ENCODE measurements at places on chromosomes 13 and 19.

- DNase-seq: no peak
Measured at GRCh38 chr13:113814435-113814821, 49.4 kb downstream of the GAS6 start.

DNA sequence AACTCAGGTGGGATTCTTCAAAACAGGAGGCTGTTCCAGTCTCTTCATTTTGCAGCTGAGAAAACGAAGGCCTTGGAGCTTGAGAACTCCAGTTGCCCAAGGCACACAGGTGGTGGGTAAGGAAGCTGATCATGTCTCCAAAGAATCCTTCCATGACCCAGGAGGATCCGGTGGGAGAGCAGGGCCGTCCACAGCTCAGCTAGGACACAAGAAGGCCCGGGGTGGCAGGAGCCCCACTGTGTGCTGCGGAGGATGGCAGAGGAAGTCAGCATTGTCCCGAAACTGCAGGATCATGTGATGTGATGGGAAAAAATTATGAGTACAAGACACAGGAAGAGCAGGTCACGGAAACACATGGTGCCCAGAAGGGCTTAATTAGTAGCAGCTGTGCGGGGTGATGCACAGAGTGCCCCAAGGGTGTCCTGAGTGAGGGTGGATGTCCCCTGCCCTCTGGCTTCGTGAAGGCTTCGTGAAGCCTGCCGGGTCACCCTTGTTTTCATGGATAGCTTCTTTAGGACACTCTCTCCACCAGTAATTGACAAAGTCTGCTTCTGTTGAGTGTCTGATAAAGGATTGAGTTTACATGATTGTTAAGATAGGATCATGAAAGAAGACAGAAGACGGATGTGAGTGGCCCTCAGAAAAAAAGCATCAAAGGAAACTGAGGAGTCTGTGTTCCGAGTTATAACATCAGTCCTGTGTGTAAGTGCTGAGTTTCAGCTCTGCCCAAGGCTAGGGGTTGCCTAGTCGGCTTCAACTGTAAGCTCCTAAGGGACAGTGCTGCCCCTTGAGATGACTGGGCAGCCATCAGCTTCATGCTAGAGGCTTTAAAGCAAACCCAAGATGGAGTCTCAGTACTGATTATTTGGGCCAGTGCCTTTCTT lies 33.8 kb upstream of the SACS start:
- no peak for DNase-seq

GRCh38 chr19:8041531-8041931 lies 11.0 kb upstream of the CCL25 start:
- no peak for DNase-seq

GRCh38 chr13:108322206-108322824 lies 52.8 kb downstream of the TNFSF13B start:
- peak; percentile 78 for DNase-seq

DNA sequence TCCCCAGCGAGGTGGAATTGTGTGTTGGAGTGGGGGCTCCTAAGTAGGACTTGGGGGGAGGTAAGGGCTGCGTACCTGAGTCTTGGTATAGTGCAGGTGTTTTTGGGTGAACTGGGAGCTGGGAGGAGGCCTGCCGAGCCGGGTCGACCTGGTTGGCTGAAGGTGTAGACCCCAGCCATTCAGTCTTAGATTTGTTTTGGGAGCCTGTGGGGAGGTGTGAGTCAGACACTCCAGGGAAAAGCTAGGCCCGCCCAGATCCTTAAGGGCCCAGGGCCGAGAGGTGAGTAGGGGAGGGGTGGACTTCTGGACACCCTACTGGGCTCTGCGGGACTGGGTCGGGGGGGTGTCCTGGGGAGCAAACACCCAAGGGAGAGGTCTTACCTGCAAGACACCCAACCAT lies 935 bp downstream of the CRB3 start:
- DNase-seq: no peak

DNA sequence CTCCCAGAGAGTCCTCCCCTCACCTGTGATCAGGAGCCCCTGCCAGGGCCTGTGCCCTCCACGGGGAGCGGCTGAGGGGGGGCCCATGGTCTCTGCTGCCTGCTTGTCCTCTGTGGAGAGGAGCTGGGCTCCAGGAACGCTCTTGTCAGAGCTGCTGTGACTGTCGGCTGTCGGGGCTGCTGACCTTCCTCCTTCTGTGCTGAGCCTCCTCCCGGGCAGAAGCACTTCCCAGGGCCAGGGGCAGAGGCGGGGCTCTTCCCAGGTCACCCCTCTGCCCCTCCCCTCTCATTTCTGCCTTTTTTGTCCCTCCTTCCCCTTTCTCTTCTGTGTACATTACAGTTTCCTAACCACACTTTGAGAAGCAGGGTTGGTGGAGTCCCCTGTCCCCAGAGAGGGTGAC lies at the start of gene CEACAM4:
Gene CEACAM4, minus strand, starts transcription at position 198 of the 400 bp plus-strand sequence. Its CDS starts 111 bp downstream, at position 87.
- DNase-seq: no peak

DNA sequence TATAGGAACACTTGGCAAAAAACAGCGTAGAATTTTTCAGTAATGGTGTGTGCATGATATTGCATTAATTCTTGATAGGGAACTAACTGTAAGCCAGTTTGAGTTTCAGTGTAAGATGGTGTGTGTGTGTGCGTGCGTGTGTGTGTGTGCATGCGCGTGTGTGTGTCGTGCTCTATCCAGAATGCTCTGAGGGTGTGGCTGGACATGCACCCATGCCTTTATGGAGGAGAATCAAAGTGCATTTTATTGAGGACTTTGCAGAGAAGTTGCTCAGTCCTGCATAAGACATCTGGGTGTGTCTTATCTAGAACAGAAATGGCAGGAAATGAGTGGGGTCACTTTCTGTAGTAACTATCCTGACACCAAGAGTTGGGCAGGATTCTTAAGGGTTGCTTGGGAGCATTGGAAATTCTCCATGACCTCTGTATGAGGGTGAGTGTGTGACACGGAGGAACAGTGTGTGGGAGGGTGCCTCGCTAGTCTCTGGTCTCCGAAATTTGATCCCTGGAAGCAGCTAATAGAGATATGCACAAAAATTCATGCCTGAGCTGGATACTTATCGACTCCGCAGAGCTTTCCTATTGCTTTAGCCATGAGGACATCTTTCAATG lies 252.2 kb downstream of the TSHZ3 start:
- DNase-seq: no peak

GRCh38 chr13:60431108-60431700 lies 34.2 kb downstream of the TDRD3 start:
- DNase-seq: peak; percentile 80

DNA sequence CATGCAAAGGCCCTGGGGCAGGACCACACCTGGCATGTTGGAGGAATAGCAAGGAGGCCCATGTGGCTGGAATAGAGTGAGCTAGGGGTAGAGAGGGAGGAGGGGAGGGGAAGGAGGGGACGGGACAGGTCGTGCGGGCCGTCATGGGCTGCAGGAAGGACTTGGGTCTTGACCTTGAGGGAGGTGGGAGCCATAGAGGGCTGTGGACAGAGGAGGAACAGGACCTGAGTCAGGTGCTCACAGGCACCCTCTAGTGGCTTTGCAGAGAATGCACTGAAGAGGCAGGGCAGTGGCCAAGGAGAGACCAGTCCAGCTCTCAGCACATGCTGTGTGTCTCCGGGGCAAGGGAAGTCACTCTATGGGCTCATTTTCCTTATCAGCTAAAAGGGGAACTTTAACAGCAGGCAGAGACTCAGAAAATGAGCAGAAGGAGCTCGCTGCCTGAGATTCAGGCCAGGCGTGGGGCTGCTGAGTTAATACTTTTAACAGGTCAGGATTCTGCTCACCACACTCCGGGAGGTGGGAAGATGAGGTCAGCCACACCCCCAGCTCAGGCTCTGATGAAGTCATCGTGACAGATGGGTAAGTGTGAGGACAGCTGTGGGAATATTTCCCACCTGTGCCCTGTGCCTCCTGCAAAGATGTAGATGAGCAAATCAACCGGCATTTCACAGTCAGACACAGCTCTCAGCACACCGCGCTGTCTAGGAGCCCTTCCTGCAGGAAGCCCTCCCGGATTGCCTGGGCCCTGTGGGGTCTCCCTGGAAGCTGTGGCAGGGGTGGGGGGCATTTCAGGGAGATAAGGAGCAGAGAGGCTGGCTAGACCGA lies 6.0 kb upstream of the TNFAIP8L1 start:
- peak; percentile 18 for DNase-seq

DNA sequence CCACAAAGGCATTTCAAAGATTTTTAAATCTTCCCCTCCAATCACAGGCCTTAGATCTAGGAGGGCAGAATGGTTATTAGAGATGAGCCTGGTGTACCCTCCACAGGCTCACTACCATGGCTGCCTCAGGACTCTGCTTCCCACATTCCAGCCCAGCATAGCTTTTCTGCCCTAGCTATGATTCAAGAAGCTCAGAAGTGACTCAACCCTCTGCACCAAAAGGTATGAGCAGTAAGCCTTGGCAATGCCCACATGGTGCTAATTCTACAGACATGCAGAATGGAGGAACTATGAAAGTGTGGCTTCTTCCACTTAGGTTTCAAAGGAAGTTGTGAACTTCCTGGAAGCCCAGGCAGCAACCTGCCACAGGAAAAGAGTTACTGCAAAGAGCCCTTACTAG lies 786.2 kb downstream of the SLITRK6 start:
- DNase-seq: no peak

- DNase-seq: peak; percentile 92
Measured at GRCh38 chr19:50203281-50204080, at the start of gene MYH14. TSS of gene MYH14 (plus strand) at chr19:50203622. CDS start at chr19:50210366, 6,744 bp downstream.

DNA sequence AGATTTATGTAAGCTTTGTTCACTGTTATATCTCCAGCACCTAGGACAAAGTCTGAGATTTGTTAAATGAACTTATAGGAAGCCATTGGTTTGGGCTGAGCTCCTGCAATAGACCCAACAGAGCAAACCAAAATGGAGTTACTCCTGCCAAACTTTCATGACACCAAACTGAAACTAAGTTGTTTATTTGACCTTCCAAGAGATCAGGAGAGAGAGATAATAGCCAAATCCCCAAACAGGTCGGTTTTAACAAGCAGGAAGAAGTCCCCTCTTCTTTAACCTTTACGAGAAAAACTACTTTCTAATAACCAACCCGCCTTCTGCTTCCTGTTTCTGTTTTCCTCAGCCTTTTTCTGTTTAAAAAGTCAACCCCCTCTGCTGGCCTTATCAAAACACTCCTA lies 54.9 kb upstream of the ATP12A start:
- DNase-seq: no peak

- DNase-seq: peak; percentile 42
Measured at GRCh38 chr13:30255696-30256095, 51.7 kb downstream of the KATNAL1 start.

DNA sequence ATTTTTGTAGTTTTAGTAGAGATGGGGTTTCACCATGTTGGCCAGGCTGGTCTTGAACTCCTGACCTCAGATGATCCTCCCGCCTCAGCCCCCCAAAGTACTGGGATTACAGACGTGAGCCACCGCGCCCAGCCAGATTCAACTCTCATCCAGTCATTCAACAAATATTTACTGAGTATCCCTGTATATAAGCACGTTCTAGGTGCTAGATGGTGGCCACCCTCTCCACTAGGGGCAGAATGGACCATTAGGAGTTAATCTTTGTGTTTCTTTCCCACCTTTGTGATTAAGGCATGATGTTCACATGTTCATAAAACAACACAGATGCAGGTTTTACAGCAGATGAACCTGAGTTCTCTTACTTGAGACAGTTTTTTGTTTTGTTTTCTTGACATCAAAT lies 7.3 kb downstream of the SHKBP1 start:
- DNase-seq: no peak

DNA sequence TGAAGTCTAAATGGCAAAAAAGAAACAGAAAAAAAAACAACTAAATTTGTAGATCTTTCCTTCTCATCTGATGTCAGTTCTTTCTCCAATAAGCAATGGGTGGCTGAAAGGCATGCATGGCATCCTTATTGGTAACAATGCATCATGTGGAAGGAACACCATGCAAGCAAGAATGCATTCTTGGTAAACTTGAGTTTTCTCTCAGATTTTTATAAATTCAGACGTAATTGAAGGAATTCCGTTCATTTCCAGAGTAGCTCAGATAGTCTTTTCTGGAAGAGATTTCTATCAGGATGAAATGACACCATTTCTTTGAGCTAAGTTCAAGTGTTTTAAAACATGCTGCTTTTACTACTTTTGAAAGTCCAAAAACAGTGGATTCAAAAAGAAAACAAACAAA lies 373.0 kb downstream of the COG6 start:
- DNase-seq: no peak

DNA sequence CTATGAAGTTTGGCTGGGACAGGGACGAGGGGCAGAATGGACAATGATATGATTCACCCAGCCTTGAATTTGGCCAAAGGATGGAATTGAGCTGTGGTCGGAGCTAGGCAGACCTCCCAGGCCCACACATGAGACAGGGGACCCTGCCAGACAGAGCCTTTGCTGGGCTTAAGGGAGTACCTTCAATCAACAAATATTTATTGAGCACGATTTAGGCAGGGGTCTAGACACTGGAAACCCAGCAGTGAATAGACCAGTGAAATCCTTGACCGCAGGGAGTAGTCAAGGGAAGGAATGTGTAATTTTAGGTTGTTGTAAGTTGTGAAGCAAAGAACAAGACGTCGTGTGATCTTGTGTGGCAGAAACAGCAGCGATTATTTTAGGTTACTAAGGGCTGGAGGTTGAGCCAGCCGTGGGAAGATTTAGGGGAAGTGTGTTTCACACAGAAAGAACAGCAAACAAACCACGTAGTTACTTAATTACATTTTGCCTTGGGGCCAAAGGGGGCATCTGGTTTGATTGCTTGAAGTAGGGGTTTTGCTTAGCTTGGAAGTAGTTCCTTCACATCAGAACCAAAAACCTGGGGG lies 16.9 kb upstream of the AP1M2 start:
- no peak for DNase-seq

Data from brain (organoid and tissue), 16 donors.